ENCODE measurements at places on chromosomes 5 and 9. TPM values are rescaled to one million over a fixed set of nuclear protein-coding genes. Genes with fewer than 3 reads are reported as not detected.

GLRA1 gene
- total RNA-seq: not detected

CENPK gene
- total RNA-seq: 5.4 TPM

NR5A1 gene
- total RNA-seq: not detected

FCN1 gene
- total RNA-seq: 0.98 TPM

Measured in temporal lobe (tissue), 4 donors.